ENCODE measurements at places on chromosomes 2 and 18.

- DNase-seq = no peak
Observed at GRCh38 chr2:240912878-240913809, 7.0 kb downstream of the CROCC2 start.

DNA sequence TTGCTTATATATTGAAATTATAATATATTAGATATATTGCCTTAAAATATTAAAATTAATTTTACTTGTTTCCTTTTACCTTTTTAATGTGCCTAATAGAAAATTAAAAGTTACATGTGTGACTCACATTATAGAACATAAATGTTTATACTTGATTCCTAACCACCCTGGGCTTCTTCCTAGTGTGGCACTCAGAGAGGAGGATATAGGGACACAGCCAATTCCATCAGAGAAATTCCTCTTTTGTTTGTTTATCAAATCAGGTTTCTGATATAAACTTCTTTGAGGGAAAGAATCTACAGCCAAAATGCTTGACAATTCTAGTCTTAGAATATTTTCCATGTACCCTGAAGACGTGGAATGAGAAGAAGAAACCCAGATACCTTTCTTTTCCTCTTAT lies 348.9 kb upstream of the NRP2 start:
- no peak for DNase-seq

DNA sequence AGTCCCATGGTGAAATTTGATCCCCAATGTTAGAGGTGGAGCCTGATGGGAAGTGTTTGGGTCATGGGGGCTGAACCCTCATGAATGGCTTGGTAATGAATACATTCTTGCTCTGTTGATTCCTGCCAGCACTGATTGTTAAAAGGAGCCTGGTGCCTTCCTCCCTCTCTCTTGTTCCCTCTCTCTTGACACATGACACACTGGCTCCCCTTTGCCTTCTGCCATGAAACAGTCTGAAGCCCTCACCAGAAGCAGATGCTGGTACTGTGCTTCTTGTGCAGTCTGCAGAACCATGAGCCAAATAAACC lies 30.6 kb upstream of the EPC2 start:
- DNase-seq = no peak

DNA sequence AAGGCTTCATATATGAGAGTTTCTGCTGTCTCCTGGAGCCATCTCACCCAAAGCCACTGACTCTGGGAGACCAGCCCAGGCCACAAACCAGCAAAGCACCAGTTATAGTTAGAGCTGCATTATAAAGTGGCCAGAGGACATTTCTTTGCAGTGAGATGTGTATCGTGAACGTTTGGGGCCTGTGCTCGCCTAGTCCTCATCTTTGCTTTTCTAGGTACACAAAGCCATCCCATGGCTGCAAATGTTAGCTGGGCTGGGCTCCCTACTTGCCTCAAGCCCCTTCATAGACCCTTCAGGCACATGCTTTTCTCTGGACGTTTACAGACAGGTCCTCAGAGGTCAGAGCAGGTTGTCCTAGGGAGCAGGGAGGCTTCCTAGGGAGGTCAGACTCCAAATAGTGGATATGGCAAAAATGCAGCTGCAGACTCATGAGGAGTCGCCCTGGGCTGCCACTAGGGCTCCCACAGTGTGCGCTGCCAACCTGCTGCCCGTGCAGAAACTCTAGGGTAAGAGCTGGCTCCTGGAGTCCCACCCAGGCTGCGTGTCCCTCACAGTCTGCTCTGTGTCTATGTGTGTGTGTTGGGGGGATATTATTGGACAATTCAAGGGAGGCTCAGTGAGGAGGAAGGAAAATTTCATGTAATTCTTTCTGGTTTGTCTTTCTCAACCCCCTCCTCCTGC lies 141.0 kb downstream of the RPIA start:
- DNase-seq = no peak

GRCh38 chr18:23627970-23628369 lies 34.7 kb downstream of the ANKRD29 start:
- DNase-seq = no peak

DNA sequence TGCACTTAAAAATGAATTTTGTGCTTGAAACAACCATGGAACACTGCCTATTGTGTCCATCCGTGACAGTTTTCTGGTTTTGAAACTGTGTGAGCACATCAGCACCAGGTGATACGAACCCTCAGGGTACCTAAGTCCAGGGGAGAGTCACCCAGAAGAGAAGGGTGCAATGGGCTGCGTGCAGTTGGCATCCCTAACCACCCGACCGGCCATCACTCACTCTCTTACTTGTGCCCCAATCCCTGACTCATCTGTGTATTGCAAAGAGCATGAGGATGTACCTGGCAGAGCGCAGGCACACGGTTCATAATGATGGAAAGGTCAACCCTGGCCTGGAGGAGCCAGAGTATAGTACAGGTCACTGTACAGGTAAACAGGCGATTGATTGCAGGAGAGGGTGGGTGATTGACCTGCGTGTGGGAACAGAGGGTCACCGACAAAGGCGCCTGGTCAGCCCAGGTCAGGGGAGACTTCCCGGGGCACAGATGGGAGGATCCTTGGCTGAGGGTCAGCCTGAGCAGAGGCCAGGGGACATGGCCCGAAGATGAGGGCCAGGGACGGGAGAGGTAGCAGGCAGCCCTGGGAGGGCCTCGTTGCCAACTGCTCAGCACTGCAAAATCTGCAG lies 160.3 kb downstream of the SEPTIN10 start:
- no peak for DNase-seq

DNA sequence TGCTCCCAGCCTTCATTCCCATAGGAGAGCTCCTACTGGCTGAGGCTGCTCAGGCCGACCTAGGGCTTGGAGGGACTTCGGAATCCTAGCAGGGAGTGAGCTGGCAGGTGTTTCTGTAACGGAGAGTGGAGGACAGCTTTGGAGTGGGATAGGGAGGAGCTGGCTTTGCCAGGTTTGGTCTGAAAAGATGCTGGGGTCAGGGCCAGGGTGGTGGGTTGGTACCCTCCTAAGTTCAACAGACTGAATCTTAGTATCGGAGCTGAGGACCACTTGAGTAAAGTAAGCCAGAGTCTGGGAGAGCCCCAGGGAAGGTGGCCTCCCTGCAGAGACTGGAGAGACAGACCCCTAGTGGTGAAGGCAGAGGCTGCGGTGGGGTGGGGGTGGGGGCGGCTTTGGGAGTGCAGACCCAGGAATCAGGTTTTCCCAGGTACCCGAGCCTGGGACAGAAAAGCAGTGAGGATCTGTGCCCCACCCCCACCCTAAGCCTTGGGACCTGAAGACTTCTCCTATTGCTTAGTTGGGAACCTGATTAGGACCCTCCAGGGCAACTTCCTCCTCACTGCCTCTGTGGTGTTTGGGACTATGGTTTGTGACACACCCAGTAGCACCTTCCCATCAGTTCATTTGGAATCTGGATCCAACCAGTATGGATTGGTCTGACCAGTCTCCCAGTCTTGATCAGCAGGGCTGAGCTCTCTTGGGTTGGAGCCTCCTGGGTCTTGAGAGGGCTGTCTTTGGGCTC lies 3.0 kb downstream of the CNNM4 start:
- no peak for DNase-seq

DNA sequence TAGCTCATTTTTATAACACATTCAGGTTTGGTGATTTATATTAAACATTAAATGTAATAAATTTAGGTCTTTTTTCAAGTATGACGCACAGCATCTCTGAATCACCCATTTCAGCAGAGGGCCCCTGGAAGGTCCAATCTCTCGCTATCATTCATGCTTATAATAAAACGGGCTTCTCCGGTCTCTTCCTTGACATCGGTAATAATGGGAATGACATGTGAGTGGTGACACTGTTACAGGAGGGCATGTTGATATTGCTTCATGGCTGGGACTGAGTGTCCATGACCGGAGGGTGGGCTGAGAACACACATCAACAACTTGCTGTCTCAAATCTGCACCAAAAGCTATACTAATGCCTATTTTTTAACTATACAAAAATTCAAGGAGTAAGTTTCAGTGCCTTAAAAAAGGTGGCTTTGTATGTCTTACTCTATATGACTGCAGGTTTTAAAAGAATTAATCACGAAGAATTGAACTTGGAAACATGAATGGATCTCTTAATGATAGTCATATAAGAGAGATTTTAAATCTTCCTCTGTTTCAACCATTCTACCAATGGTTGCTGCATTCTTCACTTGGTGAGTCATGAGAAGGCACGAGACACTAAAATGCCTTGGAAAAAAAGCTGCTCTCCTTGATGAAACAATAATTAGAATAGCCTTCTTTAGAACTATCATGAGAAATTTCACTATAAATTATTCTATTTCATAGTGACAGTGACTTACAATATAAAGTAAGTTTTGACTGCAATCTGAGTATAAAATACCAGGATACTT lies 101.9 kb upstream of the NRP2 start:
- DNase-seq = no peak

DNA sequence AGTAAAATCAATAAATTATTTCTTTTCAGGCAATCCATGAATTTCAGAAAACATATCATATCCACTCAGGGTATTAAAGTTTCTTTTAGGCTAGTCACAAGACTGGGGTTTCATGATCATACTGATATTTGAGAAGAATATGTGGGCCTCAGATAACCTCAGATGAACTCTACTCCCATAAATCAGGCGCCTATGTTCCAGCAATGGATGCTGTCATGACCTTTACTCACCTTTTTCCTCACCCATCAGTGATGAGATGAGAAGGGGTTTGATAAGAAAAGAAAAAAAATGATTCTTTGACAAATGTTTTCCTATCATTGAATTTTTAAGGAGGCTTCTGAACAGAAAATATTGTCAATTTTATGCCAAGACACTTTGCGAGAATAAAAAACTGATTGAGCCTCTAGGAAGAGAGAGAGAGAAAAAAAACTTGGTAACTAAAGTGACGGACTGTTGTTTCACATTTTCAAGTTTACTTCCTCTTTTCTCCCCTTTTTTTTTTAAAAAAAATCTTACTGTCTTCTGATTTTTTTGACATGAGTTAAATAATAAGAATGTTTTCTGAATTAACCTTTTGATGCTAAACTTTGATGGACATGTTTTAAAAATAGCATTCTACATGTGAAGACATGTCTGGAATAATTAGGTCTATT lies 309.1 kb upstream of the MAP2 start:
- DNase-seq = no peak

DNA sequence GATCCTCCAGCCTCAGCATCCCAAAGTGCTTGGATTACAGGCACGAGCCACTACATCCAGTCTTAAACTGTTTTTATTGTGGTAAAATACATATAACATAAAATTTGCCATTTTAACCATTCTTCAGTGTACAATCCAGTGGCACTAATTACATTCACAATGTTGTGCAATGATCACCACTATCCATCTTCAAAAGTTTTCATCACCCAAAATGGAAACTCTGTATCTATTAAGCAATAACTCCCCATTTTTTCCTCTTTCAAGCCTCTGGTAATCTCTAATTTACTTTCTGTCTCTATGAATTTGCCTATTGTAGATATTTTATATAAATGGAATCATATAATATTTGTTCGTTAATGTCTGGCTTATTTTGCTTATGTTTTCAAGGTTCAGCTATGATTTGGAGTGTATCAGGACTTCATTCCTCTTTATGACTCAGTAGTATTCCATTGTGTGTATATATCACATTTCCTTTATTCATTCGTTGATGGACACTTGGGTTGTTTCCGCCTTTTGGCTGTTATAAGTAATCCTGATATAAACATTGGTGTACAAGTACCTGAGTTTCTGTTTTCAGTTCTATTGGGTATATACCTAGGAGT lies 71.8 kb downstream of the GFPT1 start:
- no peak for DNase-seq

DNA sequence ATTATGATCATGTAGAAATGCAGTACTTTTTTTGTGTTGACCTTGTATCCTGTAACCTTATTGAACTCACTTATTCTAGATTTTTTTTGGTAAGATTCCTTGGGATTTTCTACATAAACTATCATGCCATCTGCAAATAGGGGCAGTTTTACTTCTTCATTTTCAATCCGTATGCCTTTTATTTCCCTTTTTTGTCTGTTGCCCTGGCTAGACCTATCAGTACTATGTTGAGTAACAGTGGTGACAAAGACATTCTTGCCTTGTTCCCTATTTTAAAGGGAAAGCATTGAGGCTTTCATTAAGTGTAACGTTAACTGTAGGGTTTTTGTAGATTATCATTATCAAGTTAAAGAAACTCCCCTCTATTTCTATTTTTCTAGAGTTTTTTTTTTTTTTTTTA lies 92.3 kb downstream of the LYPD1 start:
- DNase-seq = no peak

- DNase-seq = no peak
Observed at GRCh38 chr2:216905649-216906329, 45.9 kb upstream of the TNP1 start.

GRCh38 chr2:72981536-72981935 lies 64.2 kb downstream of the EMX1 start:
- no peak for DNase-seq

GRCh38 chr18:31185186-31185950 lies 22.7 kb upstream of the DSC1 start:
- DNase-seq = no peak

GRCh38 chr18:24115628-24116027 lies 23.2 kb upstream of the CABYR start:
- no peak for DNase-seq

GRCh38 chr2:11031876-11032275 lies 120.1 kb downstream of the KCNF1 start:
- no peak for DNase-seq
